AML-193 (cell line): ENCODE measurements at places on chromosomes 6 and 20.
A peak's percentile ranks its signal among the peaks of the same experiment; 100 is the strongest.

- no peak for DNase-seq
Measured at GRCh38 chr6:89360415-89360999, 8.0 kb upstream of the UBE2J1 start.

DNA sequence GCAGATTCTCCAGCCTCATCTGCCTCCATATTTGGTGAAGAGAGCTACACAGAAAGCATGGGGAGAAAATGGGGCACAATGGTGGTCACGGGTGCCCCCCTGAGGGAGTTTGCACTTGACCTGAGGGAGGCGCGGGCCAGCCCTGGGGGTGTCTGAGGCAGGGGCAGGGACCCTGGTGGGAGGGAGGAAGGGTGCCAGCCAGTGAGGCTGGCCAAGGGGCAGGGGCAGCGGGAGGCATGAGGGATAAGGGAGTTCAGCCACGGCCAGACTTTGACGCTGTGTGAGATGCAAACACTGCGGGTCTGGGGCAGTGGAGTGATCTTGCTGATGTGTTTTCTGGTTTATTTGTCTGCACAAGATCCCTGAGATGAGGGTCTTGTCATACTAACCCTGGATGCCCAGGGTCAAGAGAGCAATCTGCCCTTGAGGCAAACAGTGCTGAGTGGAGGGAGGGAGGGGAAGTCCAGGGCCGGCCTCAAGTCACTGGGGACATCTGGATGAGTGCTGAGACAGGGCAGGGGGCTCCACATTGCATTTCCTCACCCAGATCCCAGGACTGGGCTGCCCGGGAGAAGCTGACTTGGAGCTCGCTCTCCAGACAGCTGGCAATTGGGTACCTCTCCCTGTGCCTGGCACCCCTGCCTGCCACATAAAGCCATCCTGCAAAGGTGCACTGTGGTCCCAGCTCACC lies 8.8 kb upstream of the PCMTD2 start:
- no peak for DNase-seq

DNA sequence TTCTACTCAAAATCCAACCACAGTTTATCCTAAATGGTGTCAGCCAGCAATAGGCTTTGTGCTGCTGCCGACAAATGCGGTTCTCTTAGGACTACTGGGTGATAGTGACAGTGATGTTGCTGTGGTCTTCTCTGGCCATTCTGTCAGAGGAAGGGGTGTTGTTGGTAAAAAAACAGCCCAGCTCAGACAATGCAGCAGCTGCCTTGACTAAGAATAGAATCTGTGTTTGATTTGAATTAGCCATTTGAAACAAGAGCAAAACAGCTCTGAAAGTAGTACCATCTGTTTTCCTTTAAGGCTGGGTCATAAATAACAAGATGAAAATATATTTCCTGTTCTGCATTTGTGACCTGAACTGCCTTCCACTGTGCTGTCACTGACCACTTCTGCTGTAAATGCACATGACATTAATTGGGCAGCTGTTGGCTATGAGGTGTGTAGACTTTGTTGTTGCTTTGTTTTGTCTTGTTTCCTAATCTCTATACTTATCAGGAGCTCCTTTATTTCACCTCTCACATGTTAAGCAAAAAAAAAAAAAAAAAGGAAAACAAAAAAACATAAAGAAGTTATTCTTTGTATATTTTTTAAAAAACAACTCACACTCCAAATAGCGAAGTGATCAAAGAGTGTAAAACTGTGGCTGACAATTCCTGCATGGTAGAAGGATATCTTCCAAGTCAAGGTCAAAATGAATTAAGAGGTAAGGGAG lies 497.8 kb upstream of the ARID1B start:
- DNase-seq: no peak

DNA sequence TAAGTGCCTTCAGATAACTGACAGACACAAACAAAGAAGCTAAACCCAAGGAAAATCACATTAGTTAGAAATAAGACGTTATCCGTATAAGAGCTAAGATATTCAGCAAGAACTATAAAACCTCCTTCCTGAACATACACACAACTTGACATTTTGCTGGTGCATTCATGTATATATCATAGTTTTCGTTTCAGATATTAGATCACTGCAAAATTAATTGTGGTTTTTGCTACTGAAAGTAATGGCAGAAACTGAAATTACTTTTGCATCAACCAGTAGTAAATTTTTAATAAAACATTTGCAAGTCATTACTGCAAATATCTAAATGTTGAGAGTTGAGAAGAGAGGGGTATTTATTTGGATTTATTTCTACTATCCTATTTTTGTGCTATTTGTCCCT lies 26.1 kb upstream of the KCNQ5 start:
- no peak for DNase-seq

DNA sequence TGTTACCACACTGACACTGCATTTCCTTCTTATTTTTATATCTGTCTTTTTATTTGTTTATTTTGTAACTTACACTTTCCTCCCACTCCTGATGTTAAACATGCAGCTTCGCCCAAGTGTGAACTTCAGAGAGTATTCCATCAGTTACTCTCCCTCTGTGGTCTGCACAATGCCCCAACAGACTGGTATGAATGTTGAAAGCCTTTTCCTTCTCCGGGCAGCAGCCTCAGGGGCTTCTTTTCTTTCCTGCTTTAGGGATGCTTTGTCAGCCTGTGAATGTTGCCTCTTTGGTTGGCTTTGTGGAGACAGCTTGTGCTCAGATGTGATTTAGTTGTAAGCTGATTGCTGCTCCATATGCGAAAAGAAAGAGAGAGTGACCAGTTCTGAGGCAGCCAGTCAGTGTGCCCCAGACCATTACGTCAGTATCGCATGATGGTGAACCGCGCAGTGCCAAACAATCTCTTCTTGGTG lies 44.0 kb downstream of the SMPDL3A start:
- no peak for DNase-seq

DNA sequence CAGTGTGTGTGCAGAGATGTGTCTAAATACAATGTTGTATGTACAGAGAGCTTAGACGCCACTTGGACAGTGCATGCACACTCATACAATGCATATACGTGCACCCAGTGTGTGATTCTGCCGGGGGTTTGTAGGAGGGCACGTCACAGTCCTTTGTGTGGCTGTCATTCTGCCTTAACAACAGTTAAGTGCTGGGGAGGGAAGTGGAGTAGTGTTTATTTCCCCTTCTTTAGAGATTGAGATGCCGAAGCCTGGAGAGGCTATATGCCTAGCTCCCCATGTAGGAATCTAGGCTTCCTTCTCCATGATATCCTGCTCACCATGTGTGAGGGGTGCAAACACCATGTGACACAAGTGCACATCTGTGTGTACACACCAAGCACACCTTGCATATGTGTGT lies 38.2 kb downstream of the MDFI start:
- DNase-seq: no peak

DNA sequence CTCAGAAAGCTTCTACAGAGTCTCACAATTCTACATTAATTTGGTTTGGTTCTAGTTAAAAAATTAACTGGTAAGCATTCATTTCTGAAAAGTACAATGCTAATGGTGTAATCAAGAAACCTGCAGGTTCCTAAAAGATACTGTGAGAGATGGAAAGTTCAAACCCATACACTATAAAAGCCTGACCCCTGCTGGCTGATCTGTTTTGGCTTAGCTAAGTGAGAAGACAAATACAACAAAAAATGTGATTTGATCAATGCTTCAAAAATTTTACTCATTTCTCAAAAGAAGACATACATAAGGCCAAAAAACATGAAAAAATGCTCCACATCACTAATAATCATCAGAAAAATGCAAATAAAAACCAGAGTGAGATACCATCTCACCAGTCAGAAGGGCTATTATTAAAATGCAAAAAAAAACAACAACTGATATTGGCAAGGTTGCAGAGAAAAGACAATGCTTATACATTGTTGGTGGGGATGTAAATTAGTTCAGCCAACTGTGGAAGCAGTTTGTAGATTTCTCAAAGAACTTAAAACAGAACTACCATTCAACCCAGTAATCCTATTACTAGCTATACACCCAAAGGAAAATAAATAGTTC lies 102.8 kb downstream of the MOXD1 start:
- peak; percentile 32 for DNase-seq

- DNase-seq: no peak
Measured at GRCh38 chr6:15841937-15842726, 179.3 kb upstream of the DTNBP1 start.

GRCh38 chr6:144104488-144104887 lies 9.1 kb upstream of the SF3B5 start:
- DNase-seq: no peak

DNA sequence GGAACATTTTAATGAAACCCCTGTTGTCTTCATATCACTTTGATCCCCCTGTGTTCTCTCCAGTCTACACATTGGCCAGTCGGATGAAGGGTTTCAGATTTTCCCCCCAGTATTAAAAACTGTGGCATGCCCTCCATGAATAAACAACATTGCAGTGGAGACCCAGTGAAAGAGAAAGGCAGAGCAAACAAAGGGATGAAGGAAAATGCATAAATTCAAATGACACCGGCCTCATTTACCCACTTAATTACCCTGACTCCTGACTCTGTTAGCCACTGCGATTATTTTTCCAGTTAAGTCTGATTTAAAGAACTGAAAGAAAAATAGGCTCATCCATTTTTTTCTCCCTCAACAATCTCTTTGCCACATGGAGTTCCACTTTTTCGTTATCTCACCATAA lies 569.2 kb downstream of the TFAP2B start:
- DNase-seq: no peak

GRCh38 chr20:58213121-58213520 lies 15.3 kb downstream of the ANKRD60 start:
- no peak for DNase-seq

DNA sequence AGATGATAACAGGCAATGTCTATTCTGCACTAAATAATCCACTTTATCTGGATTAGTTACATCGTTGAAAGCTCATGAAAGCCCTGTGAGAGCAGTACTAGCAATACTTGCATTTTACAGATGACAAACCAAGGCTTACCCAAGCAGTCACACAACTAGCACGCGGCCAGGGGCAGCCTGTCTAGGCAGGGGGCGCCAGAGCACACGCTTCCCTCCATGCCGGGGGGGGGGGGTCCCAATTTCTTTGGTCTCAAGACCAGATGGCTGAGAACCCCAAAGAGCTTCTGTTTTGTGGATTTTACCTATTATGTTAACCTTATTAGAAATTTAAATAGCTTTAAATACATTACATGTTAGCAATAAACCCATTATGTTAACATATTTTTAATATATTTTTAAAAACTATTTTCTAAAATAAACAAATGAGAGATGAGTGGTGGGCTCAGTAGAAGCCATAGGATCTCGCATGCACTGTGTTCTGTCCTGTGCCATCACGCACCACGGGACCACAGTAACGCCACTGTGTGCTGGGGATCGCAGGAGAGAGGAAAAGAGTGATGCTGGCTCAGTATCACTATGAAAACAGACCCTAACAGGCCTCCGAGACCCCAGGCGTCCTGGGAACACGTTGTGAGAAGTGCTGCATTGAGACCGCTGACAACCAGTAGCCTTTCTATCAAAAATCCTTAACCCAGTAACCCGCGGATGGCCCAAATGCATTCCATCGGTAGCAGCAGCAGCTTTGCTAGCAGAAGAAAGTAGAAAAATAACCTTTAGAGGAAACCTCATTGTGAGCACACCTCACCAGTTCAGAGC lies 5.3 kb upstream of the PRR18 start:
- peak; percentile 86 for DNase-seq
